ENCODE measurements at places on chromosomes 16 and 17. TPM values are rescaled to one million over a fixed set of nuclear protein-coding genes. Genes with fewer than 3 reads are reported as not detected.

DNA sequence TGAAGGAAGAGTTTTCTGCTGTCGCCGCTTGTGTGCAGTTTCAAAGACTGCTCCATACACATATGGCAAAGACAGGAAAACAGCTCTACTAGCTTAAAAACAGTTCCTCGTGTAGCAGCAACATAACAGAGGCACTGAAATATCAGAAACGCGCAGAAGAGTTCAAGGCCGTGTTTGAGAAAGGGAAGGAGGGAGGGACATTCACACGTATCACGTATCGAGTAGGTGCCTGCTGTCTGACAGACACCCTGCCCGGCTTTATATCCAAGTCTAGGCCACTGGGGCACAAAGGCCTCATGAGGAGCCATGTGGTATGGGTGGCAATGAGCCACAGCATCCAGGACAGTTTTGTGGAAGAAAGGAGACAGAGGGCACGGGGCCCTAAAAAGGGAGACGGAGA is 50.3 kb downstream of the PLXDC1 start:
- no peak overlapping the region for H3K4me3 ChIP-seq
- H3K4me1 ChIP-seq, result no peaks in the 10 kb centered on the region
- DNase-seq, result no peak
- no peaks in the 10 kb centered on the region for H3K27me3 ChIP-seq
- no peak overlapping the region for H3K27ac ChIP-seq
- no peaks in the 10 kb centered on the region for H3K36me3 ChIP-seq

DNA sequence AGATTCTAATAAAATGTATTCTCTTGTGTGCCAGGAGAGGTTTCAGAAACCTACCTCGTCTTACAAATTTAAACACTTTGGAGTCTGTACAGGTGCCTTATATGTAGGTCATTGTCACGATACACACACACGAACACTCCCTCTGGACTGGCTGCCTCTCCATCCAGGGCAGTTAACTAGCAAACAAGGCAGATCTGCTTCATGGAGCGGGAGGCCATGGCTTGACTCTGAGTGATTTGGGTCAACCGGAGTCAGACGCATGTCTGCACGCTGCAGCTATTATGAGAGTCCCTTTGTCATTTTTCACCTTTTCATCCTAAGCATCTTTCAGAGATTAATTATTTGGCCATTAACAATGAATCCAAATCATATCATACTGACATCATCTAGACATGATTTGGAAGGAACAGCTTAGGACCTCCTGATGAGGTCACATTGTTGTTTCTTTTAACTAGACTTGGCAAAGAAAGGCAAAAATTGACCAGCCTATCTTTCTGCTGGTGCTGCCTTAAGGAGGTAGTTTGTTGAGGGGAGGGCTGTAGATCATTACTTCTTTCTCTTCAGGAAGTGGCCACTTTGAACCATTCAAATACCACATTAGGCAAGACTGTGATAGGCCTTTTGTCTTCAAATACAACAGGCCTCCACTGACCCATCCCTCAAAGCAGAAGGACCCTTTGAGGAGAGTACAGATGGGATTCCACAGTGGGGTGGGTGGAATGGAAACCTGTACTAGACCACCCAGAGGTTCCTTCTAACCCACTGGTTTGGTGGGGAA is 58.9 kb downstream of the HLF start:
- DNase-seq, result no peak
- H3K27ac ChIP-seq, result no peak overlapping the region
- no peak overlapping the region for H3K4me3 ChIP-seq

GRCh38 chr16:71311553-71312158 is 22.5 kb upstream of the CMTR2 start:
- no peak for DNase-seq
- no peaks in the 10 kb centered on the region for H3K36me3 ChIP-seq
- no peaks in the 10 kb centered on the region for H3K27me3 ChIP-seq
- no peaks in the 10 kb centered on the region for H3K4me1 ChIP-seq
- H3K27ac ChIP-seq, result no peak overlapping the region

SLFN12L gene
- total RNA-seq, result 0.93 TPM

GRCh38 chr17:36779550-36779949 is 157.7 kb upstream of the LHX1 start:
- H3K36me3 ChIP-seq, result no peaks in the 10 kb centered on the region
- DNase-seq, result no peak
- no peaks in the 10 kb centered on the region for H3K4me1 ChIP-seq
- no peaks in the 10 kb centered on the region for H3K27me3 ChIP-seq

DNA sequence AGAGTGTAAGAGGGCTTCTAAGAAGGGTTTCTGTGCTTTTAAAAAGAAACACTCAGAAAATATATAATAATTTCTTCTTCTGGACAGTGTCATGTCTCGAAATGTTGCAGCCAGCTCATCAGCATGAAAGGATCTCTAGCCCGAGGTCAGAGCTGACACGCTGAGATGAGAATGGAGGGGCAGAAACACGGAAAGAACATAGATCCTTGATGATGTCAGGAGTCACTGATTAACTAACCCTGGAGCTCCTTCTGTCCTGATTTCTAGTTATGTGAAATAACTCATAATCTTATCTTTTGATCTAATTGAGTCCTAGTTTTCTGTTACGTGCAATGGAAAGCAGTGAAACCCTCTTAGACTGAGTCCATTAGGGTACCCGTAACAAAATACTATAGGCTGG is 10.3 kb upstream of the TOX3 start:
- H3K4me1 ChIP-seq, result peaks cover 6% of the 10 kb centered on the region
- no peak for DNase-seq
- no peak overlapping the region for H3K4me3 ChIP-seq

GRCh38 chr16:17417740-17418139 is 53.0 kb downstream of the XYLT1 start:
- no peak overlapping the region for H3K4me3 ChIP-seq
- no peak for DNase-seq
- H3K36me3 ChIP-seq, result no peaks in the 10 kb centered on the region
- H3K27me3 ChIP-seq, result no peaks in the 10 kb centered on the region
- no peak overlapping the region for H3K27ac ChIP-seq
- H3K4me1 ChIP-seq, result no peaks in the 10 kb centered on the region

DNA sequence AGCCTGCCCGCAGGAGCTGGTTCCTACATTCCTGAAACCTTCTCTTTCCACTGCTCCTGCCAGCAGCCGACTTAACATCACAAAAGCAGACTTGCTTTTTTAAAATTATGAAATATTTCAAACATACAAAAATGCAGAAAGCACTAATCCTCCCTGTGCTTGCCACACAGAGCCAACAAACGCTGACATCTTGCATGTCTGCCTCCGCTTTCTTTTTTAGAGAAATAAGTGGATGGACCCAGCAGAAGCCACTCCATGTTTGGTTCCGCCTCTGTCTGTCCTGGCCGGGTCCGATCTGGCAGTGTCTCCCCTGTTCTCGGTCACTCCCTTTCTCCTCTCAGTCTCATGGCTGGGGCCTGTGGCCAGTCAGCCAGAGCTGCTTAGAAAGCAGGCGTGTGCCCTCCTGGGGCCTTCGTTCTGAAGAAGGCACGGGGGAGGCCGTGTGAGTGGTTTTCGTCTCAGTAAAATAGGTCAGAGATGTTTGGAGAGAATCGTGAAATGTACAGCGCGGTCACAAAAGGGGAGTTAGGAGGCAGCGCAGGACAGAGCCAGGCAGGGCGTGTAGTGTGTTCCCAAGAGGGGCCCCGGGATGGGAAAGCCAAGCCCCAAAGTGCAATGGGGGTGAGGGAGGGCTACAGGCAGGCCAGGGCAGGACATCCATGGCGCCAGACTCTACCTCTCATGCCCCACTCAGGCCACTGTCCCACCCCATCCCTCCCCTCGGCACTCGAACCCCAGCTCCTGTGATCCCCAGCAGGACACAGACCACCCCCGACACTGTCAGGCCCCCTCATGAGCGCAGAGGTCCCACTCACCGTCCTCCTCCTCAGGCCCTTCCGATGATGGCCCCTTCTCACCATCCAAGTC is 23.2 kb downstream of the MXRA7 start:
- H3K27ac ChIP-seq, result no peak overlapping the region
- H3K4me3 ChIP-seq, result no peak overlapping the region
- no peak for DNase-seq
- H3K27me3 ChIP-seq, result no peaks in the 10 kb centered on the region

- H3K4me3 ChIP-seq, result peak within 1 kb of the TSS; percentile 85
- peak; percentile 90 for DNase-seq
- H3K27ac ChIP-seq, result peak within 1 kb of the TSS; percentile 93
- H3K36me3 ChIP-seq, result no peaks in the 10 kb centered on the region
- no peaks in the 10 kb centered on the region for H3K27me3 ChIP-seq
Measured at GRCh38 chr17:43170766-43171585, at the start of gene NBR1. Gene NBR1 (plus strand): TSS chr17:43171214. CDS start chr17:43175800, 4,586 bp downstream.

OR1A1 gene
- total RNA-seq, result not detected

LGALS9 gene
- 37.9 TPM for total RNA-seq

DNA sequence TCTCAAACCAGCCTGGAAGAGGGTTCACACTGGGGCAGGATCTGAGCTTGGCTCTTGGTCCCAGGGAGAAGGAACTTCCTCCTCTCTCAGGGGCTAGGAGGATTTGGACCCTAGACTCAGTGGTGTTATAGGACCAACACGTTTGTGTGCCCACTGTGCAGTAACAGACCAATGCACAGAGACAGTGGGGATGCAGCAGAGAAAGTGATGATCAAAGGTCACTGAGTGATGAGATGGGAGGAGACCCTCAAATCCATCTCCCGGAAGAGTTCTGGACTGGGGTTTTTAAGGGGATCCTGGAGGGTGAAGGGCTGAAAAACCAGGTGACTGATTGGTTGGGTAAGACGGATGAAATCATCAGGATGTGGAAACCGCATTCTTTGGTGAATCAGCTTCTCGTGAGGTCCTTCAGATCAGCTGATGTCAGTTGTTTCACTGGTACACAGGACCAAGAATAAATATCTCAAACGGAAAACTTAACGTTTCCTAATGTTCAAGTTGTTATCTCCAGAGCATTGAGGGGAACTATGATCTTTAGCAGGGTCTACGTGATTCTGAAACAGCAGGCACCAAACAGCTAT is 3.3 kb upstream of the VAC14 start:
- H3K27ac ChIP-seq, result no peak overlapping the region
- no peak for DNase-seq
- H3K27me3 ChIP-seq, result no peaks in the 10 kb centered on the region
- peaks cover 13% of the 10 kb centered on the region for H3K4me1 ChIP-seq
- H3K4me3 ChIP-seq, result no peak overlapping the region

DNA sequence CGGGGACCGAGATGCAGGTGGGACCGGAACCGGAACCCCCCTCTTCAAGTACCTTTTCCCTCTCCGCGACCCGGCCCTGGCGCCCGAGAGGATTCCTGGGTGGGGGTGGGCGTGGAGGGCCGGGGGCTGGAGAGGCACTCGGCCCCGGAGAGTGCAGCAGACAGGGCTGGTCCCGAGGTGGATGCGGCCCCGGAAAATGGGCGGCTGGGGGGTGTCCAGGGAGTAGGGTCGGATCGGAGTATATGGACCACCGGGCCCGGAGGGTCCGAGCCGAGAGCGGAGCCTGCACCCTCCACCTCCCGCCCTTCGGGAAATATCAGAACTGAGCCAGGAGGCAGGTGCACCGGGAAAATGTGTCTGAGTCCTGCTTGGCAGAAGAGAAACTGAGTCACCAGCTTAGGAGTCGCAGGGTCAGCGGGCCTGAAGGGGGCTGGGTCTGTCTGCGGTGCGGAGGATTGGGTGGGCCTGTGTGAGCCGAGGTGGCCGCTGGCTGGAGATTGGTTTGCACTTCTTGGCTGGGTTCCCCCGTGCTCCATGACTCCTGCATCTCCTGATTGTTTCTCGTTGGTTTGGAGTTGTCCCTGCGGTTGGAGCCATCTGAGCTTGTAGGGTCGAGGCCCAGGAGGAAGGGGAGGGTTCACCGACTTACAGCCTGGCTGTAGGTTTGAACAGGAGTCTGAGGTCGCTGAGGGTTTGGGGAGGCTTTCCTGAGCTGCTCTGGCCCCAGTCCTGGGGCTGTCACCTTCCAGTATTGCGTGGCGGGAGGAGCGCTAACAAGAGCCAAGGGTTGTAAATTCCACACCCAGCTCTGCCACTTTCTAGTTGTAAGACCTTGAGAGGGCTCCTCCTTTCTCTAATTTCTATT is 518 bp downstream of the SH2B1 start:
- peak overlapping the region; percentile 89 for H3K27ac ChIP-seq
- peak overlapping the region; percentile 93 for H3K4me3 ChIP-seq
- no peaks in the 10 kb centered on the region for H3K27me3 ChIP-seq
- DNase-seq, result no peak
- H3K36me3 ChIP-seq, result peaks cover 25% of the 10 kb centered on the region

KRT222 gene
- total RNA-seq, result 3.2 TPM

DNA sequence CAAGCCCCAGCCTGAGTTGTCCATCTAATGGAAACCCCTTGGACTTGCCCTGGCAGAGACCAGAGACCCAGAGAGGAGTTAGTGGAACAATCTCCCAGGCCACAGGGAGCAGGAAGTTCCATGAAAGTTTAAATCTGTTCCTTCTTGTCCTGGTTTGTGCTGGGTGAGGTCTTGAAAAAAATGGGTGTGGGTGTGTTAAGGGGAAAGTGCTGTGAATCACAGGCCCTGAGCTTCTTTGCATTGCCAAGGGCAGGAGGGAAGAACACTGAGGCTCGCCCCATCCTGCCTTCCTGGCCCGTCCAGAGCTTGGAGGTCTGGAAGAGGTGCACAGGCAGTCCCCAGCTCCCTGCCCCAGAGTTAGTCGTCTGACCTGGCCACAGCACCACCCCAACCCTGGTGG is 2.3 kb downstream of the ADORA2B start:
- peaks cover 7% of the 10 kb centered on the region for H3K4me1 ChIP-seq
- H3K27me3 ChIP-seq, result no peaks in the 10 kb centered on the region
- DNase-seq, result no peak
- H3K36me3 ChIP-seq, result no peaks in the 10 kb centered on the region
- no peak overlapping the region for H3K27ac ChIP-seq

SYNGR3 gene
- not detected for total RNA-seq

GRCh38 chr16:1089822-1090619 is 6.0 kb downstream of the C1QTNF8 start:
- H3K4me1 ChIP-seq, result peaks cover 7% of the 10 kb centered on the region
- H3K36me3 ChIP-seq, result no peaks in the 10 kb centered on the region
- DNase-seq, result peak; percentile 65
- no peak overlapping the region for H3K27ac ChIP-seq
- H3K27me3 ChIP-seq, result no peaks in the 10 kb centered on the region

OTOA gene
- not detected for total RNA-seq

KCNJ12 gene
- 0.21 TPM for total RNA-seq

GRCh38 chr16:56164636-56165035 is 26.7 kb upstream of the GNAO1 start:
- DNase-seq, result no peak
- no peak overlapping the region for H3K4me3 ChIP-seq
- no peaks in the 10 kb centered on the region for H3K27me3 ChIP-seq
- H3K36me3 ChIP-seq, result no peaks in the 10 kb centered on the region
- H3K4me1 ChIP-seq, result no peaks in the 10 kb centered on the region
- H3K27ac ChIP-seq, result no peak overlapping the region

CCL17 gene
- not detected for total RNA-seq

CD300A gene
- 4.8 TPM for total RNA-seq

CRHR1 gene
- not detected for total RNA-seq

Data from right lobe of liver (tissue), 6 donors.